ENCODE measurements at places on chromosomes 2 and 18.

DNA sequence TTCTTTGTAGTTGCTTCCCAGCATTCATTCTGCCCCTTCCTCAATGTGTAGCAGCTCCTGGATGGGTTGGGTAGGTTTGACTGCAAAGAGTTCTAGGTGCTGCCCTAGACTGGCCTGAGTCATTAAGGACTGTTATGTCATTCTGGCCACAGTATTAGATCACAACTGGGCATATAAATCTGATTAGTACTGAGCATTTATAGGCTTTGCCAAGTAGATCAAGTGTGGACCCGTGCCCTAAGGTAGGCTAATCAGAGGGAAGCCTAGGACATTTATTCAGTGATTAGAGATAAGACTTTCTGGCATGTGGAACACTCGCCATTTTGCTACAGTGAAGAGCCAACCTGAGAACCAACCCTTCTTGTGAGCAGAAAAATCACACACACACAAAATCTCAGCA is 2.7 kb downstream of the KATNAL2 start:
- no peak overlapping the region for H3K27ac ChIP-seq
- H3K36me3 ChIP-seq = no peaks in the 10 kb centered on the region
- peaks cover 20% of the 10 kb centered on the region for H3K4me1 ChIP-seq
- H3K4me3 ChIP-seq = no peak overlapping the region
- no peak for DNase-seq
- H3K27me3 ChIP-seq = no peaks in the 10 kb centered on the region

- H3K36me3 ChIP-seq = no peaks in the 10 kb centered on the region
- peaks cover 18% of the 10 kb centered on the region for H3K4me1 ChIP-seq
- no peak overlapping the region for H3K4me3 ChIP-seq
- DNase-seq = no peak
- H3K27me3 ChIP-seq = no peaks in the 10 kb centered on the region
- peak overlapping the region; percentile 57 for H3K27ac ChIP-seq
Measured at GRCh38 chr2:47062681-47063537, 92.2 kb downstream of the STPG4 start.

- no peaks in the 10 kb centered on the region for H3K4me1 ChIP-seq
- no peak overlapping the region for H3K27ac ChIP-seq
- no peak overlapping the region for H3K4me3 ChIP-seq
- H3K27me3 ChIP-seq = peaks cover 49% of the 10 kb centered on the region
- no peak for DNase-seq
- no peaks in the 10 kb centered on the region for H3K36me3 ChIP-seq
Measured at GRCh38 chr2:206435742-206436141, 7.6 kb upstream of the ADAM23 start.

DNA sequence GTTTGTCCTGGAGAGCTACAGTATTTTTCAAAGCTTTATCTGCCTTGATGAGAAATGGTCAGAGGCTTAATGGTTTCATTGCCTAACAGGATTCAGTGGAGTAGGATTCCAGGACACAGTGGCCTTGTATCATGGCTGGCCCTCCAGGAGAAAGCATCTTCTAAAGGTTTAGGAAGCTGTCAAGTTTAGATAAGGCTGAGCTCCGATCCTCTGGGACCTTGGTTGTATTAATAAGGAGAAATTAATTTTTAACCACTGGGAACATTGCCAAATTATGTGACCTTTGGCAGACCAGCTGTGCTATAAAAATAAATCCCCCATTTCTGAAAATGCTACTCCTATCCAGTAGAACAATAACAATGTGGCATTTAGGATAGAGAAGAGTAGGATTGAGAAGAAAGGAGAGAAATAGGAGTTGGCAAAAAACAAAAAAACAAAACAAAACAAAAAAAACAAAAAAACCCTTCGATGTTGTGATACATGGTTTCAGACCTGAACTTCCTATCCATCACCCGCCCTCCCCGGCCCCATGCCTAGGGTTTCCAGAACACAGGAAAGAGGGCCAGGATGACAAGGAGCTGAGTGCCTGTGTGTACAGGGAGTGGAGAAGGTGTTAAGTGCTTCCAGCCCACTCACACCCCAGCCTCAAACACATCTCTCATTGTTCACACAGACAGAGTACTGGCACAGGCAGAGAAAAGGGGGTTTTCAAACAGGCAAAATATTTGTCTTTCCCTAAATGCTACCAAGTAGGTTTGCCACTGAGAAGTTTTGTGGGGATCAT is 6.3 kb downstream of the NRP2 start:
- H3K36me3 ChIP-seq = no peaks in the 10 kb centered on the region
- no peak for DNase-seq
- peaks cover 5% of the 10 kb centered on the region for H3K4me1 ChIP-seq
- H3K27ac ChIP-seq = no peak overlapping the region
- peaks cover 40% of the 10 kb centered on the region for H3K27me3 ChIP-seq

GRCh38 chr2:708667-709066 is 31.5 kb upstream of the TMEM18 start:
- peaks cover 12% of the 10 kb centered on the region for H3K4me1 ChIP-seq
- H3K4me3 ChIP-seq = no peak overlapping the region
- H3K27ac ChIP-seq = no peak overlapping the region
- DNase-seq = no peak
- peaks cover 5% of the 10 kb centered on the region for H3K36me3 ChIP-seq

- no peak for DNase-seq
- H3K4me3 ChIP-seq = no peak overlapping the region
- H3K4me1 ChIP-seq = peaks cover 2% of the 10 kb centered on the region
- peaks cover 7% of the 10 kb centered on the region for H3K36me3 ChIP-seq
- H3K27ac ChIP-seq = no peak overlapping the region
Measured at GRCh38 chr2:20537423-20538307, 90.8 kb downstream of the RHOB start.

- no peaks in the 10 kb centered on the region for H3K27me3 ChIP-seq
- H3K36me3 ChIP-seq = no peaks in the 10 kb centered on the region
- no peaks in the 10 kb centered on the region for H3K4me1 ChIP-seq
- H3K4me3 ChIP-seq = no peak overlapping the region
- no peak overlapping the region for H3K27ac ChIP-seq
- DNase-seq = no peak
Measured at GRCh38 chr18:30446605-30447004, 595.9 kb downstream of the DSC3 start.

DNA sequence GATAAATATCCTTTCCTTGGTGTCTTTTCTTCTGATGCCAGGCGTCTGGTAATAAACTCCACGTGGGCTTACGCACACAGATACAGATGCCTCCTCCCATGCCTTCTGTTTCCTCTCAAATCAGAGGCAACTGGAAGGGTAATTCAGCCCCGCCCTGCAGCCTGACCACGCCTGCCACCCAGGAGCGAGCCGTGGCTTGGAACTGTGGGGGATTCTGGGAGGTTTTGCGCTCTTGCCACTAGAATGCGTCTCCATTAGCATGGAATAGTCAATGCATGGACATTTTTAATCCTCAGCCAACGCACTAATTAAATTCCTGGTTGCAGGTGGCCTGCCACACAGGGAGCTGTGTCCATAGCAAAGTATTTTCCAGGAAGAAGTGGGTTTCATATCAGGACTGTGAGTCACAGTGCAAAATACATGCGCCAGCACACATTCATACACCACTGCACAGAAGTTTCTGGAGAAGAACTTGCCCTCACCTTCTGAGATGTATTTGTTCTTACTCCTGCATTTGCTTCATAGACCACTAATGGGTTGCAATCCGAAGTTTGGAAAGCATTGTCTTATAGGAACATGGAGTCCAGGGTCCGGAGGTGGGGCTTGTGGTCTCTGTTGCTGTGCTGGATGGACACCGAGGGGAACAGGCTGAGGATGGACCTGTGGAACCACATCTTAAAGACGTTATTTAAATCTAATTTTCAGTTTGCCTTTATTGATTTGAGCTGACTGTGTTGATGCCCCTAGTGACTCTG is 151.4 kb downstream of the LDLRAD4 start:
- H3K27me3 ChIP-seq = no peaks in the 10 kb centered on the region
- no peak overlapping the region for H3K4me3 ChIP-seq
- H3K4me1 ChIP-seq = peaks cover 26% of the 10 kb centered on the region

DNA sequence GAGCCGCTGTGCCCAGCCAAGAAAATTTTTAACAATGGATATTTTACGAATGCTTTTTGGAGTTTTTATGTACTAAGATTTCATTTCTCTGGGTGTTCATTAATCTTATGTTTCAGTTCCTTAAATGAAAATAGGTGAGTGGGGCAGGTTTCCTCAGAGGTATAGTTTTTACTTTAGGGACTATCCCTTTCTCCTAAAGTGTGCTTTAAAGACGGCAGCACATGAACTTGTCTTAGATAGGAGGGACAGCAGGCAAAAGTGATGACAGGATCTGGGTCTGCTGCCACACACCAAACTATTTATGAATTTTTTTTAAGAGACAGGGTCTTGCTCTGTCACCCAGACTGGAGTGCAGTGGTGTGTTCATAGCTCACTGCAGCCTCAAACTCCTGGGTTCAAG is 8.0 kb upstream of the REL start:
- H3K27ac ChIP-seq = no peak overlapping the region
- H3K4me3 ChIP-seq = no peak overlapping the region
- peaks cover 2% of the 10 kb centered on the region for H3K4me1 ChIP-seq
